ENCODE measurements at places on chromosomes 5 and 9.

DNA sequence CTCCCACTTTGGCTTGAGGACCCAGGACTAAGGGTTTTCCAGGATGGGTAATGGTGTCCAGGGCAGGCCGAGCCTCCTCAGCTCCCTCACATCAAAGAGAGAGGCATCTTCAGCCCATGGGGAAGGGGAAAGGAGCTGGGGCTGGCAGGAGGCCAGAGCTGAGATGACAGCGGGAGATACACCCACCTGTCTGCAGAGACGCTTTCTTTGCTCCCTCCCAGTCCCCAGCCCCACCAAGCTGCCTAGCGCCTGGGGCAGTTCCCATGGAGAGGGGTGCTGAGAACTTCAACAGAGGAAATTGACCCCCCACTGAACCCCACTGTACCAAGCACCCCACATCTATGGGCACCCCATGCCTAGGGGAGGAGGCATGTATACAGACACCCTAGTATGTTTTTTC, 10.6 kb downstream of the PCDH1 start:
- no peak for DNase-seq

- DNase-seq: no peak
Observed at GRCh38 chr5:102241809-102242421, 54.2 kb downstream of the SLCO4C1 start.

DNA sequence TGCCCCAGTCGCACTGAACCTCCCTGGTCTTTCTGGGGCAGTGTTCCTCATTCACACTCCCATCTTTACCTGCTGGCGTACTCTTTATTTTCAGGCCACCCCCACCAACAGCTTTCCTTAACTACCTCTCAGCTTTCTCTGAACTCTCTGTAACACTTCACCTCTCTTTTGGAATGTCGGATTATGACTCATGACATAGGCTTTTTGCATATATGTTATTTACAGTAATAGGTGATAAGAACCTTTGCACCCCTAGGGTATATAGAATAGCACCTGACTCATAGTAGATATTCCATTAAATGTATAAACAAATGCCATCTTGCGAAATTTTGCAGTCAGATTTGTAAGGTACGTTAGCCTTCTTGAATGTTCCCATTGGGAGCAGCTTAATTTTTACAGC, 52.9 kb upstream of the MIER3 start:
- peak; percentile 20 for DNase-seq

- DNase-seq: no peak
Observed at GRCh38 chr5:169344629-169345028, 43.7 kb upstream of the SLIT3 start.

- no peak for DNase-seq
Observed at GRCh38 chr9:29183971-29184370, 1610.7 kb upstream of the C9orf72 start.

- DNase-seq: no peak
Observed at GRCh38 chr5:140329739-140330481, 16.5 kb downstream of the HBEGF start.

- no peak for DNase-seq
Observed at GRCh38 chr9:73434826-73435225, 283.2 kb downstream of the ANXA1 start.

- peak; percentile 63 for DNase-seq
Observed at GRCh38 chr9:14251154-14252071, 62.5 kb downstream of the NFIB start.

DNA sequence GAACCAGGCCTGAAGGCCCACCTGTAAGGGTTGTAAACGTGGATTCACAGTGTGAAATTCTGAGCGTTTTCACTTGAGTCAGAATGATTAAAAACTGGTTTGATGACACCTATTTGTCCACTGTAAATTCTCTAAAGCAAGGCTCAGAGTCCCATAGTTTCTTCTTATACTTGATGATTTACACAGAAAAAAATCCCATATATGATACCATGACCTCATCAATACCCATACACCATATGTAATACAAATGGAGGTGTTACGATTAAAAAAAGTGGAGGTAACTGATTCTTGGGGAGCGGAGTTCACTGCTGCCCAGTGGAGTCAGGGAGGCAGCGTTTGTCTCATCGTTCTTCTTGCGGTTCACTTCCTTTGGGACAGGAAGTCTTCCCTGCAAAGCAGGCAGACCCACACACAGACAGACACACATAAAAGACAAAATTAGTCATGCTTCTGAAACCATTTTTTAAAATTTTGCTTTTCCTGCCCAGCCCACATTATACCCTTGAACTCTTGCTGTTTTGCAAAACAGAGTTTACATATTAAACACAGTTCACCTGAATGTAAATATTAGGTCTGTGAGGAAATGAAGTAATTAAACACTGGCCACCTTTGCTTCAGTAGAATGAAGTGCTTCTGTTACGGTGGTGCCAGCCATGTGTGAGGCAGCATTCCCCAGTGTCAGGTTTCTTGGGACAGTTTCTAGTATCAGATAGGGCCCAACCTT, 26.2 kb downstream of the NREP start:
- no peak for DNase-seq

DNA sequence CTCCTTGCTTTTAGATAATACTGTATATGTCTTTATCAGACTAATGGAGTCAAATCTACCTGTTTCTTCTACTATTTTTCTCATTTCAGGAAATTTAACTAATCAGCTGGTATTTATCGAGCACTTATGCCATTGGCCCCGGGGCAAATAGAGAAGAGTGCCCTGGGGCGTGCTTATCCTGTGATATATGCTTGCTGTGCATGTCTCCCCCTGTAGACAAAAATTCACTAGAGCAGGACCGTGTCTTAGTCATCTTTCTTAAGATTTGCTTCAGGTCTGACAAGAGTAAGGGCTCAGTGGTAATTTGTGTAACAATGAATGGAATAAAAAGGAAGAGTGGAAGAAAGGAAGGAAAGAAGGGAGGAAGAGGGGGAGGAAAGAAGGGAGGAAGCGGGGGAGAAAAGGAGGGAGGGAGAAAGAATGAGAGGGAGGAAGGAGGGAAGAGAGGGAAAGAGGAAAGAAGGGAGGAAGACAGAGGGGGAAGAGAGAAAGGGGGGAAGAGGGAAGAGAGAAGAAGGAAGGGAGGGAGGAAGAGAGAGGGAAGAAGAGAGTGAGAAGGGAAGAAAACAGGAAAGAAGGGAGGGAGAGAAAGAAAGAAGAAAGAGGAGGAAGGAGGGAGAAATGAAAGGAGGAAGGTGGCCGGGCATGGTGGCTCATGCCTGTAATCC, 295.7 kb upstream of the PANK3 start:
- DNase-seq: peak; percentile 30

DNA sequence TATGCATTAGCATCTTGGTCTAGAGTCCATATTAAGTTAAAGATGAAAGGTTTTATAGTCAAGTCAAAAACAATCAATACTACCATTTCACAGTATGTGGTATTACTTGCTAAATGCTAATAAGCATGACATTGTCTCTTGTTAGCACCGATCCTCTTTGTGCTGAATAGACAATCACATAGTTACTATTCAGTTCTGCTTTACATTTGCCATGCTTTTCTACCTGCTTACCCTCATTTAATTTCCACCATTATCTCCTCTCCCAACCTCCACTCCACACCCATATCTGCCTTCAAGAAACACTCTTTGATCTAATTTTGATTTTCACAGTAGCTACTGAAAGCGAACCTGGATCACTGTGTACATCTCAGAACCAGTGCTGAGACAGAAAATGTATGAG, 16.8 kb downstream of the MEGF9 start:
- no peak for DNase-seq

- no peak for DNase-seq
Observed at GRCh38 chr5:82422751-82423181, 144.6 kb upstream of the RPS23 start.

DNA sequence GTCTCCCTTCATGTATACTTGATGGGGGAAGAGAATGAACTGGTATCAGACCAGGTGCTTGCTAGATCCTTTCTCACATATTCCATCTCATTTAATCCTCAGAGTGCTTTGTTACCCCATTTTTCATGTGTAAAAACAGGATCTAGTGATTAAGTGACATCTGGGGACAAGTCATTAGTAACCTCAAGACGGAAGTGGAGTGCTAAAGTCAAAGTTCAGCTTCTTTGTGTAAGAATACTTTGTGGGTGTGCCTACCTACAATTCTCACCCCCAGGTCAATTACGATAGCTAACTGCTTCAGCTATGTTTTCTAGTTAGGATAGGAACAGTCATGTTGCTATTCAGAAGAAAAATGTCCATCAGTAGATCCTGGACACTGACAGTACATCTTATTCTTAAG, 3.1 kb upstream of the FAM120AOS start:
- no peak for DNase-seq

DNA sequence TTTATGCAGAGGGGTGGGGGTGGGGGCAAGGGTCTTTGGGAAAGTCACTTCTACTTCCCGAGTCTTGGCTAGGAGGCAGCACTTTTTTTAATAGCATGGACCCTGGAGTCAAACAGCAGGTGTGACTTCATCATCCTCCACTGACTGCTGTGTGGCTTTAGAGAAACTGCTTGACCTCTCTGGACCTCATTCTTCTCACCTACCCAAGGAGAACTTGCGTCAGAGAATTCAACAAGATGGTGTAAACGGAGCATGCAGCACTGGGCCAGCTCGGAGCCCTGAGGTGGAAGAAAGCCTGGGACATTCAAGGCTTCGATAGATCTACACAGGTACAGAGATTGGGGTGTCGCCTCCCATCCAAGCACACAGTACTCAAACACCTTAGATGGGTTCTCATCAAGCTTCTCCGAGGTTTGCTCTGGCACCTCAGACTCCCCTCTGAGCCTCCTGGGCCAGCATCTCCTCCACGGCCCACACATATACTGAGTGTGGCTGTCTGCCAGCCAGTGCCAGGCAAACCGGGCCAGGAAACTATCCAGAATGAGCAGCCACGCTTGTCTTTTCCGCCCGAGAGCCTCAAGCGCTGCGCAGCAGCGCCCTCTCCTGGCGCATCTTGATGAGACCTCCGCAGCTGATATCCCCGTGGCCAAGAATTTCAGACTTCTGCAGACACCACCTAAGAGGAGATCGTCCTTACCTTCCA, 4.6 kb upstream of the SLC25A48 start:
- DNase-seq: peak; percentile 84

DNA sequence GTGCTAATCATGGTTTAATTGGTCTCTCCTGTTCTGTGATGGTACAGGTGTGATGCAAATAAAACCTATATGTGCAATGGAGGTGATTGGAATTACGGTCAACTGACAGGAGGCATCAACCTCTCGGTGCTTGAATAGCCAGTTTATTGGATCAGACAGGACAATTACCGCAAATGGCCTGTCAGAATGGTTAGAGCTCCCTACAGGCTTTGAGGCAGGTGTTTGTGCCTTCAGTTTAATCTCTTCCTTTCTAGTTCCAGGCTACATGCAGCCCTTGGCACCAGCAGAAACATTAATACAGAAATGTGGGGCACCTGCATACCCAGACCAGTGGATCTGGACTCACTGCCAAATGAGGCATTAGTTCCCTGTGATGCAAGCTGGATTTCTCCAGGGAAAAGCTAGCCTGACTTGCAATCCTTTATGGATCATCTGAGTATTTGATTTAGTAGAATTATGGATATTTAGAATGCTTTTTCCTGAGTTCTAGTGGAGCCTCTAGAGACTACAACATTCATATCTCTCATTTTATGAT, 128.6 kb downstream of the MAT2B start:
- no peak for DNase-seq

- DNase-seq: no peak
Observed at GRCh38 chr5:10936081-10936855, 175.2 kb upstream of the DAP start.

DNA sequence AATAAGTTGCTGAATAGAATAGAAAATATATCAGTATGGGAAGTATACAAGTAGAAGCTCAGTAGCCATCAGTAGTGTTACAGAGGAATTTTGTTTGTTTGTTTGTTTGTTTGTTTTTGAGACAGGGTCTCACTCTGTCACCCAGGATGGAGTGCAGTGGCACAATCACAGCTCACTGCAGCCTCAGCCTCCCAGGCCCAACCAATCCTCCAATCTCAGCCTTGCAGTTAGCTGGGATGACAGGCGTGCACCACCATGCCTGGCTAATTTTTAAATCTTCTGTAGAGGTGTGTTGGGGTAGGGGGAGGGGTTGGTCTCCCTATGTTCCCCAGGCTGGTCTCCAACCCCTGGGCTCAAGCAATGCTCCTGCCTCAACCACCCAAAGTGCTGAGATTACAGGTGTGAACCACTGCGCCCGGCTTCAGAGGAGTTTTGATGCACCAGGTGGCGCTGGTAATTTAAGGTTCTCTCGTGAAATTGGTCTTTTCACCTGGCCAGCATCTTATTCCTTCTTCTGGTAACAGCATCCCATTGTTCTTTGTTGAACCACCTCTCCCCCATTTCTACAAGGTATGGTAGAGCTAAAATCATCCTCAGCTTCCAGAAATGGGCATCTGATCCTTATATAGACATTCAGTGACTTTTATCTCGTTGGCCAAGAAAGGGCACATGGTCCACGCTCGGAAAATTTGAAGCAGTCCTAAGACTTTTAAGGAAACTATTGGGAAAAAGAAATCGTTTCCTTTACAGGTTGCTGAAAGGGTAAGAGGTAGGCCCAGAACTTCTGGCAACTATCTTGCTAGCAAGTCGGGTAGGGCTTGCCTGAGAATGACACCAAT, 157.1 kb downstream of the ARRDC3 start:
- peak; percentile 65 for DNase-seq

GRCh38 chr9:6897898-6898302, 140.1 kb downstream of the KDM4C start:
- no peak for DNase-seq
